Right forelimb (tissue), 1 donor: ENCODE measurements at places on chromosomes 12 and 14.

DNA sequence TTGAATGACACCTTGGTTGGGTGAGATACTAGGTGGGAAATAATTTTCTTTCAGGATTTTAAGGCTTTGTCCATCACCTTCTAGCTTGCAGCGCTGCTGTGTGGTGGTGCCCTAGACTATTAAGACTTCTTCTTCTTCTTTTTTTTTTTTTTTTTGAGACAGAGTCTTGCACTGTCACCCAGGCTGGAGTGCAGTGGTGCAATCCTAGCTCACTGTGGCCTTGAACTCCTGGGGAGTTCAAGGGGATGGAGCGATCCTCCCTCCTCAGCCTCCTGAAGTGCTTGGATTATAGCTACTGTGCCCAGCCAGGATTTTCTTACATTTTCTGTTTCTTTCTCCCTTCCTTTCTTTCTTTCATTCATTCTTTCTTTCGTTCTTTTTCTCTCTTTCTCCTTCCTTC, 10.3 kb upstream of the MTA1 start:
- DNase-seq, result no peak

- no peak for DNase-seq
These were observed 2.4 kb downstream of the CLEC12B start for GRCh38 chr12:10012630-10013330.

- peak; percentile 90 for DNase-seq
These were observed 110.6 kb downstream of the CACNA1C start for GRCh38 chr12:2163177-2163941.

DNA sequence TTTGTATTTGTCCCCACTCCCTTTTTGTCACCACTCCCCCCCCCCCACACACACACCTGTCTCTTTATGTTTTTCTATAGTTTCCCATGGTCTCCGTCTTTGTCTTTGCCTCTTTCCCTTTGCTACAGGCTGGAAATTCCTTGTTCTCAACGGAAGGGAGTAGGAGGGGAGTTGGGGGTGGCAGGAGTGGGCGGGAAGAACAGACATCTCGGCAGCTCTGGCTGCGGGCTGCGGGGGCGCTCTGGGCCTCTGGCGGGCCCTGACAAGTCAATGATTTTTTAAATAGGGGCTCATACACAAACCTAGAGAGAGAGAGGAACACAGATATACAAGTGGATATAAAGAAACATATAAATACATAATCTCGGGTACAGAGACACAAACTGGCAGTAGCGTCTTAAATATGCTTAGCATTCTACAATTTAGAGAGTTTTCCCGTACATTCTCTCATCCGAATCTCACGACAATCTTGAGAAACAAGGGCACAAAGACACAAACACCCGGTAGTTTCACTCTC, 2.4 kb upstream of the NAB2 start:
- DNase-seq, result peak; percentile 85

DNA sequence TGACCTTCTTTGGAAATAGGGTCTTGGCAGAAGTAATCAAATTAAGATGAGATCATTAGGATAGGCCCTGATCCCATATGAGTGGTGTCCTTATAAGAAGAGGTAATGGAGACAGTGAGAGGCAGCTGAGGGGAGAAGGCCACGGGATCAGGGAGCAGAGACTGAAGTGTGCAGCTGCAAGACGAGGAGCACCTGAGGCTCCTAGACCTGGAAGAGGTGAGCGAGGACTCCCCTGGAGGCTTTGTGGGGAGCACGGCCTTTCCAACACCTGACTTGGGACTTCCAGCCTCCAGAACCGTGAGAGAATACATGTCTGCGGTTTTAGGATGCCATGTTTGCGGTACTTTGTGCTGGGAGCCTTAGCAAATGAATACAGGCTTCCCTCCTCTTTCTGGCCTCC, 37.5 kb downstream of the LRTM2 start:
- no peak for DNase-seq

DNA sequence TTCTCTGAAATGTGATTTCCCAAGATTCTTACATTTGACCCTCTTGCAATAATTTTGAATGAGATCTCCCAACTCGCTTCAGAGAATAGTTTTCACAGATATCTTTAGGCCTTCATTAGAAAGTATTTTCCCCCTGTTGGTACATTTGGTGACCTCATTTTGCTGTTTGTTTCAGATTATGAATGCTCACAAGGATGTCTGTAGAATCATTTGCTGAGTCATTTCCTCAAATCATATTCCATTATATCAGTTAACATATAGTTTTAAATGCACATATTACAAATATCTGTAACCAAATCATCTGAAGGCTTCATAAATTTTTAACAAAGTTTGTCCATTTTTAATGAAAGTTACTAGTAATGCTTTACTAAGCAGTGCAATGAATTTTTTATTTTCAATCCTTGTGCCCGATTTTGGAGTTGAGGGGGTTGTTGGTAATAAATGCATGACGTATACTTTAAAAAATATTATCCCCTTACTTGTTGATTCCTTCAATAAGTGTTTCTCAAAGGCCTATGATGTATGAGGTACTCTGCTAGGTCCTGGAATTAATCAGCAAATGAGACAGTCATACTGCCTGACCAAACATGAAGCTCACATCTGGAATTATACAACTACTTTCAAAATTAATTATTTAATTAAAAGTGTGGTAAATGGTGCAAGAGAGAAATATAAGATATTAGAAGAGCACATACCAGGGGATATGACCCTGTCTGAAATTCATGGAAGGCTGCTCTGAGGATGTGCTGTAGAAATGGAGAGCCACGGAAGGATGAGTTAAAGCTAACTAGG, 126.9 kb upstream of the RAP1B start:
- DNase-seq, result no peak

- DNase-seq, result no peak
These were observed 64.7 kb upstream of the CISTR start for GRCh38 chr12:53816360-53817020.

GRCh38 chr12:70628701-70629480, 8.3 kb downstream of the PTPRB start:
- DNase-seq, result no peak

- DNase-seq, result no peak
These were observed 3.8 kb downstream of the ASIC1 start for GRCh38 chr12:50061171-50061570.

- peak; percentile 81 for DNase-seq
These were observed 521 bp downstream of the MAP4K5 start for GRCh38 chr14:50531595-50532501.

GRCh38 chr12:84840356-84840755, 72.2 kb downstream of the SLC6A15 start:
- no peak for DNase-seq

DNA sequence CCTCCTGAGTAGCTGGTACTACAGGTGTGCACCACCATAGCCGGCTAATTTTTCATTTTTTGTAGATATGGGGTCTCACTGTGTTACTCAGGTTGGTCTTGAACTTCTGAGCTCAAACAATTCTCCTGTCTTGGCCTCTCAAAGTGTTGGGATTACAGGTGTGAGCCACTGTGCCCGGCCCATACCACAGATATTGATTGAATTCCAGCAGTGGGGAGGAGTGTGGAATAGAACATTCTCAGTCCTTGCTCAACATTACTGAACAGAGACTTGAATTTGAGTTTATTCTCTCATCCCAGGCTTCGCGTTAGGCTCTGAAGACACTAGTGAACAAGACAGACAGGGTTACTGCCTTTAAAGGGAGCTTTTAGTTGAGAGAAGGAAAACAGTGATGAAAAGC, 39.6 kb downstream of the PTPN11 start:
- no peak for DNase-seq

GRCh38 chr12:124363353-124363965, 68.6 kb downstream of the RFLNA start:
- DNase-seq, result peak; percentile 65

GRCh38 chr14:88189417-88190191, 133.5 kb downstream of the KCNK10 start:
- DNase-seq, result peak; percentile 69

DNA sequence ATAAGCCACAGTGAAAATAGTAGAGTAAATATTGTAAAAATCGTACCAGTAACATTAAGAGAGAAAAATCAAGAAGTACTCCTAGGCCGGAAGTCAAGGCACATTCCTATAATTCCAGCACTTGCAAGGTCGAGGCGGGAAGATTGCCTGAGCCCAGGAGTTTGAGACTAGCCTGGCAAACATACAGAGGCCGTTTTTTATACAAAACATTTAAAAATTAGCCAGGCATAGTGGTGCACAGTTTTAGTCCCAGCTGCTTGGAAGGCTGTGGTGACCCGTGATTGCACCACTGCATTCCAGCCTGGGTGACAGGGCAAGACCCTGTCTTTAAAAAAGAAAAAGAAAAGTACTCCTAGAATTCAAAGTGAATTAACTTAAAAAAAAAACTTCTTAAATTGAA, 341.8 kb downstream of the C12orf50 start:
- no peak for DNase-seq

DNA sequence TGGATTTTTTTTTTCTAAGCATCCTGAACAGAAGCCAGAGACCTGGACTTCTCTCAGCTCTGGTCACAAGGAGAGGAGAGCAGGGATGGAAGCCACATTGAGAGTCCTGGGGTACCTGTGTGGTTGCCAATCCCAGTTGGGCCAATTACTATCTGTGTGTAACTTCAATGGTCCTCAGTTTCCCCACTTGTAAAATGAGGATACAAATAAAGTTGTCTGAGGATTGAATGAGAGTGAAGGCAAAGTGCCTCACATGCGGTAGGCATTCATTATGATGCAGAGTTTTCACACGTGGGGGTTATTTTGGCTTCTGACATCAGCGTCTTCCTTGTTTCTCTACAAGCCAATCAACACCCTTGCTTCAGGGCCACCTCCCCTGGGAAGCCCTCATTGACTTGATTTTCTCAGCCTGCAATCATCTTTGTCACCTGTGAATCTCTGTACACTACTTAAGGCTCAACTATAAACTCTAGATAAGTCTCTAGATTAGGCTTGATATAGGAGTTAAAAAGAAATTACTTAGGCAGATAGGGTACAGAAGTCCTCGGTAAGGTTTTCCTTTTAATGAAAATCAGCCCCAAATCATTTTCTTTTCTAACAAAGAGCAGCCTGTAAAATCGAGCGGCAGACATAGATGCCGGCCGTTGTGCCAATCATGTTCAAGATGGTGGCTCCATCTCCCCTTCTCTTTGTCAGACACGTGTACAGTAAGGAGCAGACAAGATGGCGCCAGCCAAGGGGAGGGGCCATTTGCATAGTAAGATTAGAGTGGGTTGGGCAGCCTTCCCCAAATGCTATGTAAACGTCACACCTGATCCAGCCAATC, 37.8 kb upstream of the FICD start:
- DNase-seq, result no peak

GRCh38 chr12:11067514-11067913, 5.4 kb upstream of the TAS2R46 start:
- no peak for DNase-seq

DNA sequence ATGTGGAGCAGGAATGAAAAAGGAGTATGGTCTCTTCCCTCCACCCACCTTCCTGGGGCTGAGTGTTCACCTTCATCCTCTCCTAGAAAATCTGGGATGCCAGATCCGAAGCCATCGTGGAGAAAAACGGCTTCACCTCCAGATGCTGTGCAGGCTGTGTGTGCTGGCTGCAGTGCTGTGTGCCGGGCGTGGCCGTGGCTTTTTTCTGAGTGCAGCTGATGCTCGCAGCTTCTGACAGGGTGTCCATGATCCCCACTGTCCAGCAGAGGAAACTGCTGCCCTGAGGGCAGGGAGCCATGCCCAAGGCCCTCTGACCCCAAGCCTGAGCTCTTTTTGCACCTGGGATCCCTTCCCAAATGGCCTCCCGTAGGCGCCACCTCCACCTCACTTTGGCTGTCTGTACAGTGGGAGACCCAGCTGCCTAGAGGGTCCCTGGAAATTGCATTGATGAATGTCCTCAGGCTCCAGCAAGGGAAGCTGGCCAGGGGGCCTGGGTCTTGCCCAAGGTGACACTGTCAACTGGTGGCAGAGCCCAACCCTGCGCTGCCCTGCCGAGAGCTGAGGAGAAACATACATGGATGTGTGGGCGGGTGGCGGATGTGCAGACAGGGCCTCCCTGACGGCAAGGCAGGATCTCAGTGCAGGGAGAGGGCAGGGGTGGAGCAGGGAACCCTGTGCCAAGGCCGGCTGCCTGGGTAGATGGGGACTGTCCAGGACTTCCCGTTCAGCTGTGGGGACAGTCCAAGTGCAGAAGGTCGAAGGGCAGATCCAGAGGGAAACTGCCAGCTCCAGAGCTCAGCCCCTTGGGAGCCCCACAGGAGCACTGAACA, 53.3 kb downstream of the BEGAIN start:
- DNase-seq, result peak; percentile 49

DNA sequence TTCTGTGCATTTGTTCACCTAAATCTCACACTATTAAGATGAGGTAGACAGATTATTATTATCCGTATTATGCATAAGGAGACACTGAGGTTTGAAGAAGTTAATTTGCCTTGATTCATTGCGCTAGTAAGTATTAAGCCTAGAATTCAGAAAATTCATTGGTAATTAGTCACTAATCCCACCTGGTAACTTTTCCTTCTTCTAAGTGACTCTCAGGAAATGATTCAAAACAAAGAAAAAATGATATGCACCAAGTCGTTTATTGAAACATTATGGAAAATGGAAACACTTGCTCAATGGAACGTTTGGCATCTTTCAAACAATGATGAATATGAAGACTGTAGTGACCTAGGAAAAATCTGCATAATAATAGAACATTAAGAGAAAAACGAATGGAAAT, 15.2 kb downstream of the RFX4 start:
- DNase-seq, result no peak

DNA sequence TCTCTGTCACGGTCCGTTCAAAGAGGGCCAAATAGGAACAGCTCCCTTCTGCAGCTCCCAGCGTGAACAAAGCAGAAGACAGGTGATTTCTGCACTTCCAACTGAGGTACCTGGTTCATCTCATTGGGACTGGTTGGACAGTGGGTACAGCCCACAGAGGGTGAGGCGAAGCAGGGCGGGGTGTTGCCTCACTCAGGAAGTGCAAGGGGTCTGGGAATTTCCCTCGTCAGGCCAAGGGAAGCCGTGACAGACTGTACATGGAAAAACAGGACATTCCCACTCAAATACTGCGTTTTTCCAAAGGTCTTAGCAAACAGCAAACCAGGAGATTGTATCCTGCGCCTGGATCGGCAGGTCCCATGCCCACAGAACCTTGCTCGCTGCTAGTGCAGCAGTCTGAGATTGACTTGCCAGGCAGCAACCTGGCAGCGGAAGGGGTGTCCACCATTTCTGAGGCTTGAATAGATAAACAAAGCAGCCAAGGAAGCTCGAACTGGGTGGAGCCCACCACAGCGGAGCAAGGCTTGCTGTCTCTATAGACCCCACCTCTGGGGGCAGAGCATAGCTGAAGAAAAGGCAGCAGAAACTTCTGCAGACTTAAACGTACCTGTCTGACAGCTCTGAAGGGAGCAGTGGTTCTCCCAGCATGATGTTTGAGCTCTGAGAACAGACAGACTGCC, 22.7 kb downstream of the SLC38A1 start:
- no peak for DNase-seq

GRCh38 chr14:38256533-38256840, 594 bp upstream of the CLEC14A start:
- no peak for DNase-seq

DNA sequence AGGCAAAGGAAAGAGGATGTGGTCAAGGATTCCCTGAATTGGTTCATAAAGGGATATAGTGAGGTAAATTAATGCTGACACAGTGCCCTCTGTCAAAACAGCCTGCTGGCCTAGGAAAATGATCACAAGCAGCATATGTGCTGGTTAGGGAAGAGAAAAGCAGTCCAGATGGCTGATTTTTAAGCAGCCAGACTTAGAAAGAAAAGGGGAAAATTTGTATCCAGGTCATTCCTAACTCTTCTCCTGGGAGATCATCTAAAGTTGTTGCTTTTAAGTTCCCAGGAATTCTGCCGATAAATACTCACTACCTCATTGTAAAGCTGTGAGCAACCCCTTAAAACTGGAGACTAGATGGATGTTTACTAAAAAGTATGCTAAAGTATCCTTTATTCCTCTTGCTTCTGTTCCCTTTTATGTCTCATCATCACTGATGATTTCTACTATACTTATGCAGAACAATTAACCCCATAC, 46.4 kb upstream of the CNOT2 start:
- DNase-seq, result no peak
